NCI-H69 (cell line): ENCODE measurements at places on chromosomes 3 and 15.
A peak's percentile ranks its signal among the peaks of the same experiment; 100 is the strongest.

DNA sequence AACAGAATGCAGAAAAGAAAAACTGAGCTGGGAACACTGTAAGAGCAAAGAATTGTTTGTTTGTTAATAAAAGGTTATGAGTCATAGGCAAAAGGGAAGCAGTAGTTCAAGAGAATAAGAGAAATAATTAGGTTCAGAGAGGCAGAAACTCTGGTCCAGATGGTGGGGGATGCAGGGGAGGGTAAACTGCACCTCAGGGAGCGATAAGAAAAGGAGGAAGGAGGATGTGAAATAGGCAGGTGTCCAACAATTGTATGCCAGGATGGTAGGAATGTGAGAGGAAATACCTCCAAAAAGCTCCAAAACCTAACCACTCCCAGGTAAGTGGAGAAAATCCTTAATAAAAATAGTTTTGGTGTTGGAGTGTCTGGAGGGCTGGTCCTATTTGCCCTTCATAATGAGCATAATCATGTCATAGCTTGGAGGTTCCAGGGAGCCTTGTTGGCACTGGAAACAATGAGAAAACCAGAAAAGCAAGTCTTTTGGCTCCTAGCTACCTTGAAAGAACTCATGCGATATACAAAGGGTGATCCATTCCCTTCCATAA lies 405.4 kb upstream of the TBL1XR1 start:
- DNase-seq: peak; percentile 93

- peak; percentile 91 for DNase-seq
Observed at GRCh38 chr15:35481992-35482391, 64.0 kb downstream of the DPH6 start.

DNA sequence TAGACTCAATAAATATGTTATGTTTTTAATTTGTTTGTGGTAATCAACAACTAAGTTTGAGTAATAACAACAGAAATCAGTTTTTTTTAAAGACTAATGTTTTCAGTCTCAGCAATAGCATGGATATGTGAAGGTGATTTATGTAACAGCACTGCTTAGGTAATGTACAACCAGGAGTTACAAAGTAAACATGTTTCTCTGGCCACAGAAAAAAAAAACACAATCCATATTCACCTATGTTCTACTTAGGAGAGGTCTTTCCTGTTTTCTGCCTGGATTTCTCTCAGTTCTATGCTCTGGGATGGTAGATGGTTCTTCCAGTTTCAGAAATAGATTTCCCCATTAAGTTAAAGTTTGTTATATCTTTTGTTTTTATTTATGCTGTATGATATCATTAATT lies 579.4 kb downstream of the SI start:
- no peak for DNase-seq

- no peak for DNase-seq
Observed at GRCh38 chr3:32384938-32385337, 6.7 kb upstream of the CMTM7 start.

GRCh38 chr3:65276551-65276950 lies 588.8 kb upstream of the ADAMTS9 start:
- no peak for DNase-seq

DNA sequence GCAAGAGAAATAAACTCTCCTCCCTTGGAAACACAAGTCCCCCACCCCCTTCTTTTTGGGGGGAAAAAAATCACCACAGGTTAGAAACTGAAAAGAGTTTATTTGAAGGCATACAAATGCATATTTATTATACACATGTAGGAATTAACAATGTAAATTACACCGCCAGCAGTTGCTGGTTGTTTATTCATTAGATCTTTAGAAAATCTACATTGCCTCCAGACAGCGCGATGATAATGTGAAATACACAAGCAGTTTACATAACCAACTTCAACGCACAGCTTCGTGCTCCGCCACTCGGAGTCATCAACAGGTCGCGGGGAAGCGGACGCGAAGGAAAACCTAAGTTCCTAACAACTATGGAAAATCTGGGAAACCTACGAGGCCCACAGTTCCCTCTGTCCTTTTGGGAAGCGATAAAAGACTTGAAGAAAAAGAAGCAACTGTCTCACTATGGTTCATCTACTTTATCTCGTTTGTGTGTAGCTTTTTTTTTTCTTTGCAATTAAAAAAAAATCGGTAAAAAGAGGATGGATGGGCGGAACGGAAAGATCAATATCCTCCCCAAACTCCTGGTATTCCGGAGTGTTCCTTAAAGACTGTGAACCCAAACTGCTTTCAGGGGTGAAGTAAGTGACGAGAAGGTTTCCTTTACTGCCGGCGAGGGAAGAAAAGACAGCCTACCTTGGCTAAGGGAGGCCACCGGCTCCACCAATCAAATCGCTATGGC lies 8.4 kb upstream of the FOXB1 start:
- no peak for DNase-seq

- DNase-seq: no peak
Observed at GRCh38 chr3:159645874-159646273, 342.8 kb upstream of the IL12A start.

DNA sequence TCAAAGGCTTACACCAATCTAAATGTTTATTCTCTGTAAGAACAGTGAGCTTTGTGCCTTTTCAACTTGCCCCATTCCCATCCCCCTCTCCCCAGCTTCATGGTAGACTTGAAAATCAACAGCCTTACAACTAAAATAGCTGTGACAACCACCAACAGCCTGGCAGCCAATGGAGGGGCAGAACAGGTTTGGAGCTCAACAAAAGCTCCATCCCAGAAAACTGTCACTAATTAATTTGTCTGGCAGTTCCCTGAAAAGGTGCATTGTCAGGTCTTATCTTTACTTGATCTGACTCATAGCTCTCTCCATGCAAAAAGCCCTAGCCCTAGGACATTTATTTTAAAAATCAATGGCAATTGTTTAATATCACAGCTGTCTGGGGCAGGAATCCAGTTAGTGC lies 22.6 kb downstream of the MTHFS start:
- peak; percentile 3 for DNase-seq

DNA sequence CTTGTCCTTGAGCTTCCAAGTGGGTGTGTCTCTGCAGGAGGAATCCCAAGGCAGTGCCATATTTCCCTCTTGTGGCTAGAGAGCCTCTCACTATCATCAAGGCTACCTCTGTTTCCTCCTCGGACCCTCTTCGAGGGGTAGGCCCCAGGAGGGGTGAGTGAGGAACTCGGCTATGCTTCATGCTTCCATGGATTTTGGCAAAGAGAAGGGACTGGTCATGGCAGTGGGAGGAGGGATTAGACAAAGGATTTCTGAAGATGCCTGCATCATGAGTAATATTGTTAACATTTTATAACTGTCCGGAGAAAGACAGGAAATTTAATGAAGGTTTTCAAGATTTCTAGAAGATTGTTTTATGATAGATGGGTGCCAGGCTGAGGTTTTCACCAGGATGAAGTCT lies 241.5 kb downstream of the CLSTN2 start:
- DNase-seq: no peak

- DNase-seq: no peak
Observed at GRCh38 chr15:90154861-90155626, 46.1 kb upstream of the SEMA4B start.

DNA sequence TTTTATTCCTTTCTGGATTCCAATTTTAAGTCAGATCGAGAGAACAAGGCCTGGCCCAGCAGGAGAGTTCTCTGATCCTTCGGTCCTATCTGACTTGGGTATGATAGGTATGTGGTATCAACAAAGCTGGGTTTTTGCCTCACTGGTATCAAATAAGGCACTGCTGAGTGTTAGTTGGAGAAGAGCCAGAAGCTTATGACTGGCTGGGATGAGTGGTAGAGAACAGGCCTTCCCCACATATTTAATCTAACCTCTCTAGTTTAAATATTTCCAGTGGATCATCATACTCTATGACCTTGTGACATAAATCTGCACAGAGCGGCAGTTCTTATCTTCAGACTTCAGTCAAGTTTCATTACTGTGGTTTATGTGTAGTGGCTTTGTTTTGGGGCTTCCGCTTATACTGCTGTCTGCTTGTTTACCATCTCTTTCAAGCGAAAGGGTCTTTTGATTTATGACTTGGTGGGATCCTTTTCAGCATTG lies 164.5 kb downstream of the PTPRG start:
- peak; percentile 15 for DNase-seq

- no peak for DNase-seq
Observed at GRCh38 chr15:47691882-47692281, 25.4 kb upstream of the SEMA6D start.

DNA sequence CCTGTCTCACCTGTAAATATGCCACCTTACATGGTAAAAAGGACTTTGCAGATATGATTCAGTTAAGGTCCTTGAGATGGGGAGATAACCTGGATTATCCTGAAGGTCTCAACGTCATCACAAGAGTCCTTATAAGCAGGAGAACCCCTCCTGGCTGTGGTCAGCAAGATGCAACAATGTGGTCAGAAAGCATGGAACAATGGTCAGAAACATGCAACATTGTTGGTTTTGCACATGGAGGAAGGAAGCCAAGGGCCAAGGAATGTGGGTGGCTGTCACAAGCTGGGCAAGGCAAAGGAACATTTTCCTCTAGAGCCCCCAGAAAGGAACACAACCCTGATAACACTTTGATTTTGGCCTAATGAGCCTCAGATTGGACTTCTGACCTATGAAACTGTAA lies 9.4 kb upstream of the SUMF1 start:
- no peak for DNase-seq

- DNase-seq: peak; percentile 38
Observed at GRCh38 chr3:38479431-38480092, 16.6 kb upstream of the EXOG start.

DNA sequence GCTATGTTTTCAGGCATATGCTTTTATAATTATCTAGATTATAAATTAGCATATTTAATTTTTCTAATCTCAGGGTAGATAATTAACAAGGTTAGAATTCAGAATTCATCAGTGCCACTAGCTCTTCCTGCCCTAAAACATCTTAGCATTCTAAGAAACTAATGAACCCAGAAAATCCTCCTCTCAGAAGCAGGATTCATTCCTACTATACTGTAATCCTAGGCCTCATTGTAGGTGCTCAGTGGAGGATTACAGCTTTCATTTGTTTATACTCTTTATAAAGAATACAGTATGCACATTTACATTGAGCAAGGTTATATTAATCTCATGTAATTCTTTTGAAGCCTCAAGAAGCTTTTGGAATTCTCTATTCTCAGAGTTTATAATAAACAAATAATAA lies 20.9 kb downstream of the ACAD11 start:
- DNase-seq: no peak

DNA sequence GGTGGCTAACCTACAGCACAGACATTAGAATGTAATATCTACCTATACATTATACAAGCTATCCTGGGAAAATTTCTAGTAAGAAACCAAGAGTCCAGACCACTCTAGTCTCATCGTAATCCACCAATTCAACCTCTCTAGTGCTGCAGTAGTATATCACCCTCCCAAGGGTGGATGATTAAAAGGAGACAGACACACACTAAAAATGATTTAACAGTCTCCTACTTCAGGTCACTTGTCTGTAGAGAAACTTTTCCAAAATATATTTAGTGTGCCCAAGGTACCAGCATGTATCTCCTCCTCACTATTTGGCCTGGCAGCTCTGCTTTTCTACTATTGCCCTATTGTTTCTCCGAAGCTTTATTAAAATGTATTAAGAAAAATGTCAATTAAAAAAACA lies 45.0 kb downstream of the ZBTB20 start:
- no peak for DNase-seq

- no peak for DNase-seq
Observed at GRCh38 chr3:46974421-46975171, 1.9 kb downstream of the CCDC12 start.

- DNase-seq: no peak
Observed at GRCh38 chr3:138692152-138692551, 83.6 kb downstream of the FAIM start.

DNA sequence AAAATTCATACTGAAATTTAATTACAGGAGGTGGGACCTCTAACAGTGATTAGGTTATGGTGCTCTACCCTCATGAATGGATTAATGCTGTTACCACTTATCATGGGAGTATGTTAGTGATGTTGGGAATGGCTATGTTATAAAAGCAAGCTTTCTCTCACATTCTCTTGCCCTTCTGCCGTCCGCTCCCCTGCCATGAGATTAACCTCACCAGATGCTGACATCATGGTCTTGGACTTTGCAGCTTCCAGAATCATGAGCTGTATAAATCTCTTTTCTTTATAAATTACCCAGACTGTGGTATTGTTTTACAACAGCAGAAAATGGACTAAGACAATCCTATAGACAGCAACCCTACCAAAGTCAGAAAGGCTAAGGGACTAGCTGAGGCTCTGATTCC lies 884.8 kb downstream of the FHIT start:
- no peak for DNase-seq

DNA sequence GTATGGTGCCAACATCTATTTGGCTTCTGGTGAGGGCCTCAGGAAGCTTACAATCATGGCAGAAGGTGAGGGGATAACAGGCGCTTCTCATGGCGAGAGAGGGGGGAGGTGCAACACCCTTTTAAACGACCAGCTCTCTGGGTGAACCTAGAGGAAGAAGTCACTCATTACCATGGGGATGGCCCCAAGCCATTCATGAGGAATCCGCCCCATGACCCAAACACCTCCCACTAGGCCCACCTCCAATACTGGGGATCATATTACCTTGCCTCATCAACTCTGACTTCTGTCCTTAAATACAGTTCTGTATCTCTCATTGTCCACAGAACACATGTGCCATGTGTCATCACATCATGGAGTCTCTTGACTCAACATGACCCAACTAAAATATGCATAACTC lies 37.5 kb upstream of the CLRN1 start:
- no peak for DNase-seq

DNA sequence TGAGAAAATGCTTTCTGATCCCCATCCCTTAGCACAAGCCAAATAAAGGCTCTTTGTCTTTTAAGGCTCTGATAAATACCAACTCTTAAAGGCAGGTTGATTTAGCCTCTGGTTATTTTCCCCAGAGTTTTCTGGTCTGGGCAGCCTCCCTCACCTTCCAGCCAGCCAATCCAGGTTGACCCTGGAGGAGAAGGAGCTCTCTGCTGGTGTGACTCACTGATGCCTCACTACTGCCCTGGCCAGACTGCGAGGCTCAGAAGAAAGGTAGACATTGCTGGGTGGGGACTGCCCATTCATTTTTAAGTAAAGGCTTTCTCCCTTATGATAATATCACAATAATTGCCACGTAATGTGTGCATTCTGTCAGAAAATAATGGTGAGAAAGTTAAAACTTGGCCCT lies 37.1 kb downstream of the SLCO3A1 start:
- DNase-seq: no peak

GRCh38 chr15:86164232-86164898 lies 84.7 kb downstream of the AGBL1 start:
- DNase-seq: no peak
